ENCODE measurements at places on chromosomes 4 and X.

GRCh38 chr4:120443116-120443515, 376.5 kb upstream of the MAD2L1 start:
- DNase-seq: no peak

GRCh38 chrX:52574416-52575275, 57.8 kb upstream of the XAGE1B start:
- DNase-seq: peak; percentile 12

DNA sequence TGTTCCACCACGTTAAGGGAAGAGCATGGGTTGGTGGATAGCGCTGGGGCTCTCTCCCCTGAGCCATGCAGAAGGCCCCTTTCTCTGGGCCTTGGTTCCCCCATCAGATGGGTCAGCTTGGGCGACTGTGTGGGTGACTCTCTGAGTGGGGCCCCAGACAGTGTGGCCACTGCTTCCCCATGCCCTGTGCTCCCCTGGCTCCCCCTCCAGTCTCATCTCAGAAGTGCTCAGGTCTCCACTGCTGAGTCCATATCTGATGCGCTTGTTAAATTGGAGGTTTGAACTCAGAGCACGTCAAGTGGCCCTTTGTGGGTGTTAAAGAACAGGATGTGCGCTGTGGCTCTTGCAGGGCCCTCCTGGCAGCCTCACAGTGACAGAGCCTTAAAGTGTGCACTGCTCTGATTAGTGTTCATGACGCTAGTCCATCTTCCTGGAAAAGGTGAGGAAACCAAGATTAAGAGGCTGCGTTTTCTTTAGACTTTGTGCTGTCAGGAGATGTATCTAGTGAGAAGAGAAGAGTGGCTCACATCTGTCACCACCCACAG, 59.8 kb downstream of the NELFA start:
- DNase-seq: peak; percentile 5

GRCh38 chr4:60657807-60658206, 542.3 kb upstream of the ADGRL3 start:
- DNase-seq: no peak

DNA sequence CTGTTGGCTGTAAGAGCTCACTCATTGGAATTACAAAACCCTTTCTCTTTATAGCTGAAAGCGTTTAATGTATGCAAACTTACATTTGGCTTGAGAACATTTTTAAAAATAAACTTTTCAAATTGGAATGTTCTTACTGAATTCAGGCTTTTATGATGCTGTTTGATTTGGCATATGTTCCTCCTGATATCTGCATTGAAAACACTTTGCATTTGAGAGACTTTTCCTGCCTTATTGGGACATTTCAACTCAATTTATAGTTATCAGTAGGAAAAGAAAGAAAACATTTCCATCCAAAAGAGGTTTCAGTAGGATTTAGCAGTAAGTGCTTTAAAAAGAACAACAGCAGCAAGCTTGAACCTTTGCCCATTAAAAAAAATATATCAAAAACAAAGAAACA, 520.0 kb downstream of the IL1RAPL1 start:
- no peak for DNase-seq

GRCh38 chr4:147223576-147223975, 257.3 kb upstream of the EDNRA start:
- no peak for DNase-seq

- DNase-seq: no peak
Measured at GRCh38 chr4:164134388-164134787, 619.5 kb upstream of the SMIM31 start.

DNA sequence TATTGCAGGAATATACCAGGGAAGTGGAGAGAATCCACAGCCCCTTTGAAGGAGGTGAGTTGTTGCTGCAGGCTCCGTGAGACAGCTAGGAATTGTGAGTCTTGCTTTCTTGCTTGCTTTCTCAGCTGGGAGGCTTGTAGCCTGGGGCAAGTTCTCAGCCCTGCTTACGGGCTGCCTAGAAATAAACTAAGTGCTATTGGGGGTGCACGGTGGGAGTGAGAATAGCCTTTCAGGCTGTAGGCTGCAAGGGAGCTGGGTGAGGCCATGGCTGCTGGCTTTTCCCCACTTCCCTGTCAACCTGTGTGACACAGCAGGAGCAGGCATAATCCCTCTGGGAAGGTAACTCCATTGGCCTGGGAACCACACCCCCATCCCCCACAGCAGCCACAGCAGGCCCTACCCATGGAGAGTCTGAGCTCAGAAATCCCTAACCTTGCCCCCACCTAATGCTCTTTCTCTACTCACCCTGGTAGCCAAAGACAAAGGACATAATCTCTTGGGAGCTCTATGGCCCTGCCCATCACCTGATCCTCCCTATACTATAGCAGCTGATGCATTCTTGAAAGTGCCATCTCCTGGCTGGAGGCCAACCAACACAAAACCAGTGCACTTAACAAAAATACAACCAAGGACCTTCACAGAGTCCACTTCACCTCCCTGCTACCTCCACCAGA, 113.0 kb downstream of the MMRN1 start:
- DNase-seq: no peak

- no peak for DNase-seq
Measured at GRCh38 chr4:150974750-150975149, 40.3 kb downstream of the LRBA start.

GRCh38 chr4:10024303-10024702, 3.0 kb upstream of the SLC2A9 start:
- no peak for DNase-seq

- peak; percentile 83 for DNase-seq
Measured at GRCh38 chr4:154551872-154552686, 1.9 kb upstream of the PLRG1 start.

DNA sequence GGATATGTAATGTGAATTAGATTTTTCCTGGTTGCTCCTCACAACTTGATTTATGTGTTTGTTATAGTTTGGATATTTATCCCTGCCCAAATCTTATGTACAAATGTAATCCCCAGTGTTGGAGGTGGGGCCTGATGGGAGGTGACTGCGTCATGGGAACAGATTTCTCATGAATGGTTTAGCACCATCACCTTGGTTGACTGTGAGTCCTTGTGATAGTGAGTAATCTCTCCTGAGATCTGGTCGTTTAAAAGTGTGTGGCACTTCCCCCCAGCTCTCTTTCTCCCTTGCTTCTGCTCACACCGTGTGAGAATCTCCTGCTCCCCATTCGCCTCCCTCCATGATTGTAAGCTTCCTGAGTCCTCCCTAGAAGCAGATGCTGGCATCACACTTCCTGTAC, 2.2 kb downstream of the MID2 start:
- DNase-seq: no peak

- DNase-seq: no peak
Measured at GRCh38 chr4:107472265-107472948, 247.6 kb downstream of the PAPSS1 start.

DNA sequence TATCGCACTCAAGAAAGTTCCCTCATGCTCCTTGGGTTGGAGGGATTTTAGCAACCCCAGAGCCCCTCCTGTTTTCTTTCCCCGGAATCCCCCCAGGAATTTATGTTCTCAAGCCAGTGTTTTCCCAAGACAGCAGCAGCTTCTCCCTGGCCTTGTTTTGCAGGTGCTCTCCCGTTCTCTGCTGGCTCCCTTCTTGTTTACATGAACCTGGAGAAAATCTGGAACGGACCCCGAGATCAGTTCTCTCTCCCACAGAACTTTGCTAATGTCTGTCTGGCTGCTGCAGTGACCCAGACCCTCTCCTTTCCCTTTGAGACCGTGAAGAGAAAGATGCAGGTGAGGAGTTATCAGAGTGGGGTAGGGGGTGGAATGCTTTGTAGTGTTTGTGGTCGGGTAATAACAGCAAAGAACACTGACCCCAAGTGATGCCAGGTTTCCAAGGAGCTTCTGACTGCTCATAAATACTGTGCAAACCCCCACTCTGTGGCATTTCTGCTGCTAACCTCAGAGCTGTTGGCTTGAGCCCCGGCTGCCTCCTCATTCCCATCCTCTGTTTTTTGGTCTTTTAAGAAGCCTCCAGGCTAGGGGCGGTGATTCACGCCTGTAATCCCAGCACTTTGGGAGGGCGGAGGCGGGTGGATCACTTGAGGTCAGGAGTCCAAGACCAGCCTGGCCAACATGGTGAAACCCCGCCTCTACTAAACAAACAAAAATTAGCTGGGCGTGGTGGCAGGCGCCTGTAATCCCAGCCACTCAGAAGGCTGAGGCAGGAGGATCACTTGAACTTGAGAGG, 11.1 kb downstream of the SLC25A43 start:
- no peak for DNase-seq

DNA sequence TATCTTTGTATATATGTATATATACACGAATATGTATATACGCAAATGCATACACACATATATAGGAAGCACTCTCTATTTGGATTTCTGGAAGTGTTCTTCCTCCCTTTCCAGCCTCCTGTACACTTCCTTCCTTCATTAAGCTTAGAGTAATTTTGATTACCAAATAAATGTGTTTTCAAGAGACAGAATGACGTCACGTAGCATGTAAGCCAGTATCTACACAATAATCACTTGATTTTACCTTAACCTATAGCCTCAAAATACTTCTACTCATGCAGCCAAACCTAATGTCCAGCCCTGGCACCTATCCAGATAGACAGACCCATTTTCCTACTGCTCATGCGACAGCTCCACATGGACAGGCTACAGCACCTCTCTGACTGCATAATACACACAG, 29.9 kb downstream of the MAGEA10 start:
- DNase-seq: no peak

DNA sequence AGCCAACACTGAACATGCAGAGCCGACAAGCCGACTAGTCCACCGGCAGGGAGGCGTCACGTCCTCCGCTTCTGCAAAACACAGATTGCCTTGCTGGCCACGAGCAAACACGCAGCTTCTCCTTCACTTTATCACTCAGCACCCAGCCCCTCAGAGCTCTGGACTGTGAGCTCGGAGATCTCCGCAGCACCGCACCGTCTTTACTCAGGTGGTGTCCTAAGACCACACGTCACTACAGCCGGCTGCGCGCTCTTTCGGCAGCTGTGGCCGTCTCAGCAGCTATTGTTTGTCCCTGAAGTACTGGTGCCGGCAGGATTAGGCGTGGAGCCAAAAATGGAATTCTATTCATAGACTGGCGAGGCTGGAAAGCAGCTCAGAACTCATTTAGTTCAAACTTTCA, 72.0 kb downstream of the FAT1 start:
- no peak for DNase-seq

DNA sequence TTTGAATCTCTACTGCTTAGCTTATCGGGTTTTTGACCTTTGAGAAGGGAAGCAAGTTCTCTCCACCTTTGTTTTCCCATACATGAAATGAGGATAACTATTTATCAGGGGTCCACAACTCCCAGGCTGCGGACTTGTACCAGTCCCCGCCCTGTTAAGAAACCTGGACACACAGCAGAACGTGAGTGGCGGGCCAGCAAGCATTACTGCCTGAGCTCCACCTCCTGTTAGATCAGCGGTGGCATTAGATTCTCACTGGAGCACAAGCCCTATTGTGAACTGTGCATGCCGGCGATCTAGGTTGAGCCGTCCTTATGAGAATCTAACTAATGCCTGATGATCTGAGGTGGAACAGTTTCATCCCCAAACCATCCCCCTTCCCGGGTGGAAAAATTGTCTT, 579.5 kb downstream of the GALNTL6 start:
- no peak for DNase-seq

DNA sequence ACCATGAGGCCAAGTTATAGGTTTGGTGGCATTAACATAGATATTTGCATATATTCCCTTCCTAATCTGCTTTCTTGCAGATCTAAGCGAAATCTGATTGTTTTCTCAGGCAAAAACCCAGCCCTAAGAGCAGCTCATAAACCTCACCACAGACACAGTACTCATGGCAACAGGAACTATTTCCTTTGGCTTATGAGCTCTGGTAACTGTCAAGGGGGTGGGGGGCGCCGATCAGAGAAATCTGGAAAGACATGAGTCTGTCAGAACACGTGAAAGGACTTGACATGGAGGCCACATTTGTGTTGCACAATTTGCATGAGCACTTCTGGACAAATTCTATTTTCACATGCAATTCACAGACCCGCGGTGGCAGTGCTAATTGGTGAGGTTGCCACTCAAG, 83.7 kb downstream of the MGST2 start:
- no peak for DNase-seq

DNA sequence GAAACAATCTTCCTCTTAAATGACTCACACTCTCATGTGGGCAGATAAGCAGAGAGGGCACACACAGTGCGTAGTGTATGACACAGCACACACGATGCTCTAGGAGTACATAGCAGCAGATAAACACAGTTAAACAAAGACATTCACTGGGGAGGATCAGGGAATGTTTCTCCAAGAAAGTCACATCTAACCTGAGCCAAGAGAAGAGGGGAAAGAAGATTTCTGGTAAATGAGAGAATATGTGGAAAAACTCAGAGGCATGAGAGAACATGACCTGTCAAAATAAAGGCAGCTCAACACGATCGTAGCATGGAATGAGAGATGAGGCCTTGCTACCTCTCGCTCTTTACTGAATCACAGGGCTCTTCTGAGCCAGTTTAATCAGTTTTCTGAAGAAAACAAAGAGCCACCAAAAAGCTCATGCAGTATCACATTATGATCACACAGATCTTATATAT, 251.0 kb downstream of the ANK2 start:
- no peak for DNase-seq

GRCh38 chr4:16196482-16197393, 29.5 kb downstream of the TAPT1 start:
- DNase-seq: peak; percentile 20

All from CD4-positive, alpha-beta T cell treated with Interferon alpha-2 for 1 hour (primary cell).